ENCODE measurements at places on chromosomes 7 and 10.

GRCh38 chr7:100874300-100874576 is 665 bp upstream of the SRRT start:
- DNase-seq = no peak

DNA sequence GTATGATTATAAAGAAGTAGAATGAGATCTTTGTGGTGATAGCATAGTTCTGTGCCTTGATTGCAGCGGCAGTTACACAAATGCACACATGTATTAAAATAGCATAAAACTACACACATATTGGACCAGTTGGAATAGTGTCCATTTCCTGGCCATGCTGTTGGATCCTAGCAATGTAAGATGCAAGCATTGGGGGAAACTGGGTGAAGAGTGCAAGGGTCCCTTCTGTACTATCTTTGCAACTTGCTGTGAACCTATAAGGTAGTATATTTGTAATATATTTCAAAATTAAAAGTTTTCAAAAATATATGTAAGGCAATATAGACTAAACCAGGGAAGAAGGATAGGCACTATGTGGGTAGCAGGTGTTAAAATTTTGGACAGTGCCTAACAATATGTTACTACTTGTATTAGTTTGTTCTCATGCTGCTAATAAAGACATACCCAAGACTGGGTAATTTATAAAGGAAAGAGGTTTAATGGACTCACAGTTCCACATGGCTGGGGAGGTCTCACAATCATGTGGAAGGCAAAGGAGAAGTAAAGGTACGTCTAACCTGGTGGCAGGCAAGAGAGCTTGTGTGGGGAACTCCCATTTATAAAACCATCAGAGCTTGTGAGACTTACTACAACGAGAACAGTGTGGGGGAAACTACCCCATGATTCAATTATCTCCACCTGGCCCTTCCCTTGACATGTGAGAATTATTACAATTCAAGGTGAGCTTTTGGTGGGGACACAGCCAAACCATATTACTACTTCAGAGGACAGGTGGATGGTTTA is 71.4 kb downstream of the RGS10 start:
- DNase-seq = no peak

- DNase-seq = no peak
Measured at GRCh38 chr10:33783078-33783477, 448.6 kb upstream of the NRP1 start.

- no peak for DNase-seq
Measured at GRCh38 chr10:92822060-92822634, 26.2 kb upstream of the EXOC6 start.

- no peak for DNase-seq
Measured at GRCh38 chr7:143355450-143356385, 6.8 kb downstream of the FAM131B start.

DNA sequence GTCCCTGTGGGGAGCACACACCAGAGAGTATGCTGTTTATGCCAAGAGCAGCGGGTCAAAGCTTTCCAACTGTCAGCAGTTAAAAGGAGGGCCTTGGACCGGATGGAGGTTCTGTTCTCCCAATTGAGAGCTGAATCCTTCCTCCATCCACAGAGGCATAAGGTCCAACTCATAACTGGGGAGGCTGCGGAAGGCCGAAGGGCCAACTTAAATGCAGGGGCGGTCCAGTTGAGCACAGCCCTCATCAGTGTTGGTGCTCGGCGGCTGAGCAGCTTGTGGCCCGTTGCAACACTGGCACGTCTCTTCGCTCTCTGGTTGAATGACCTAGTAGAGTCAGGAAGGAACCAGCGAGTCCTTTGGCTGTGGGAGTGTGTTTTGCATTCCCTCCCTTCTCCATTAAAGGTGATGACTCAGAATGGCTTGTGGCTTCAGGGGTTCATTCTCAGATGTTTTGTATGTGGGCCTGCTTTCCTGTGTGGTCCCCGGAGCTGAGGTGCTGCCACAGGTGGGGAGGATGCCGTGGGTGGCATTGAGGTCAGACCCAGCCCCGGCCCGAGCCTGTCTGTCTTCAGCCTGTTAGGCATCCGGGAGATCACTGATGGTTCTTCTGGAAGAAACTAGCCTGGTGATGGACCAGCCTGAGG is 44.8 kb upstream of the DMBT1 start:
- no peak for DNase-seq

GRCh38 chr7:34109936-34110780 is 204.8 kb downstream of the BMPER start:
- no peak for DNase-seq

GRCh38 chr10:132687893-132688579 is 97.9 kb downstream of the NKX6-2 start:
- no peak for DNase-seq

DNA sequence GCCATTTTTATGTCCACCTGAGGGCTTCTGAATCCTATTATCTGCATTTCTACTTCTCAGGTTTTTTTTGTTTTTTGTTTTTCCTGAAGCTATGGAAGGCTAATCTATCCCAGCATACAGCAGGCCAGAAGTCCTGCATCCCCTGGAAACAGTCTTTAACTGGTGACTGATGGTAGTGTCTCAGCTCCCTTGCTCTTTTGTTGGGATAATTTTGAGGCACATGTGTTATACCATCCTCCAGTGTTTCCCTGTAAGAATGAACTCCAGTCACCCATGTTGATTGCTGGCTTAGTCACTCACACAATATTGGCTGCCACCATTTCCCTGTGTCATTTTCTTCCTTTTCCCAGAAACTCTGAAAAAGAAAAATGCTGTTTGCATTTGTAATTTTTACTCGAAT is 1094.0 kb upstream of the LRRN3 start:
- DNase-seq = no peak

DNA sequence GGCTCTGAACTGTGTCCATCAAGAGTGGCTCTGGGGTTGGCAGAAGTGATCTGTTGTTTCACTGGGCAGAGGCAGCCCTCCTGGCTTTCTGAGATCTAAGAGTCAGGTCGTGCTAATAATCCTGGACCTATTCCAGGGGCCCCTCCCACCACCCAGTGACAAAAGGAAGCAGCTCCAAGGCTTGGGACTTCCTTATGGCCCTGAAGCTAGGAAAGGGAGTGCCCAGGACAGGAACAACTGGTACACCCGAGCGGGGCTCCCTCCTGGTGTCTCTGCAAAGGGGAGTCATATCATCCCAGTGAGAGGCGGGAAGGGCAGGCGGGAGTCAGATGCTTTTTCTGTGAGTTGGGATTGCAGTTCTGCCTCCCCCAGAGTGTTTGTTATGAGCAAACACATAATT is 32.3 kb downstream of the RPS24 start:
- no peak for DNase-seq

DNA sequence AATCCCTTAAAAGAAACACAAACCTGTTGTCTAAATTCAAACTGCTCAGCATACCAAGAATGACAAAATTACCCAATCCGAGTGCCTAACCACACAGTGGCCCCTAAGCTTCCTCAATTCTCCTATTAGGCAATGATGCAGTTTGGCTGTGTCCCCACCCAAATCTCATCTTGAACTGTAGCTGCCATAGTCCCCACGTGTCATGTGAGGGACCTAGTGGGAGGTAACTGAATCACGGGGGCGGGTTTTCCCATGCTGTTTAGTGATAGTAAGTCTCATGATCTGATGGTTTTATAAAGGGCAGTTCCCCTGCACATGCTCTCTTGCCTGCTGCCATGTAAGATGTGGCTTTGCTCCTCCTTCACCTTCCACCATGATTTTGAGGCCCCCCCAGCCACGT is 21.9 kb downstream of the PSAP start:
- no peak for DNase-seq

- no peak for DNase-seq
Measured at GRCh38 chr7:108009873-108010272, 6.9 kb upstream of the LAMB1 start.

DNA sequence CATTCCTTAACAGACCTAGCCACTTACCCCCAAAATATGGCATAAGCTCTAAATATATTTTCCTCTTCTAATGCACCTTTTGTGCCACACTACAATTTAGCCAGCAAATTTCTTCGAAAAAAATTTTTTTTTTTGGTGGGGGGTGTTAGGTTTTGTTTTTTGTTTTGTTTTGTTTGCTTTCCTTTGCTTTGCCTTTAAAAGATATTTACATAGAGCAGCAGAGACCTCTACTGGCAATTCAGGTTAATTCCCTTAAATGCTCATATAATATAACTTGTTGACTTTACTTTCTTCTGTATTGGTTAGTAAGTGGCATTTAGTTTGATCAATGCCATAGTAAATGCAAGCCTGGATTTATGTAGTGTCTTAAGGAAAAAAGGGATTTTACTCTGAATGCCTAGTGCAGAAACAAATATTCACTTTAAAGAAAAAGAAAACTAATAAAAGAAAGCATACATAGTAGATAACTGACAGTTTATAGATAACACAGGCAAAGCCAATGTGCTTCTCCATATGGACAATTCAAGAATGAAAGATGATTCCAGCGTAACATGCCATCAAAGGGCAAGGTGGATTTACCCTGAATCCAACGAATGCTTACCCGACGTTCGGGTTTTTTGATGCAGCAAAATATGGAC is 1250.6 kb downstream of the GATA3 start:
- no peak for DNase-seq

DNA sequence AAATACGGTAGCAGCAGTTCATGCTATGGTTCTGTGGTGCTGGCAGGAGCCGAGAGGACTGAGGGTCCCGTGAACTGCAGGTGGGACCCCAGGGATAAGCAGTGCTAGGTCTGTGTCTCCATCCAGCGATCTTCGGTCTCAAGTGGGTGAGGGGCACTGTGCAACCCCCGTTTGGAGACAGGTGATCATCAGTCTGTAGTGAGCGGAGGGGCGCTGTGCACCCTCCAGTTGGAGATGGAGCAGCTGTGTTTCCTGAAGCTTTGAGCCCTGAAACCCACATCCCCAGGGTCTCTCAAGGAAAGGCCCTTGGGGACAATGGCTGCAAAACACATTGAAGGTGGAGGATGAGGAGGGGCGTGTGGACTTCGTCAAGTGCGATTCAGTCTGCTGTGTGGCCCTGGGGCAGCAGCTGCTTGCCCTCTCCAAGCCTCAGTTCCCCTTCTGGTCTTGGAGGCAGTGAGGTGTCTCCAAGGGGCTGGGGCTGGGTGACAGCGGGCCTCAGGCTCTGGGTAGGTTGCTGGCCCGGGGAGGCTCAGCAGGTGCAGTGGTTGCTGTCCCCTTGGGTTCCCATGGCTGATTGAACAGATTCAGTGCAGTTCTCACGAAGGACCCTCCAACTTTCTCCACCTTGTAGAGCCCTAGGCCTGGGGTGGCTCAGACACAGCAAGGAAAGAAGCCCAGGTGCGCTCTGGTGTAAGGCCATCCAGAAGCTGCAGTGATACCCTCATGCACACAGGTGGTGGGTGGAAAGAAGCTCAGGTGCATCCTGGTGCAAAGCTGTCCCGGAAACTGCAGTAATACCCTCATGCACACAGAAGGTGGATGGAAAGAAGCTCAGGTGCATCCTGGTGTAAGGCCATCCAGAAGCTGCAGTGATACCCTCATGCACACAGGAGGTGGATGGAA is 160.6 kb downstream of the ADARB2 start:
- DNase-seq = no peak

DNA sequence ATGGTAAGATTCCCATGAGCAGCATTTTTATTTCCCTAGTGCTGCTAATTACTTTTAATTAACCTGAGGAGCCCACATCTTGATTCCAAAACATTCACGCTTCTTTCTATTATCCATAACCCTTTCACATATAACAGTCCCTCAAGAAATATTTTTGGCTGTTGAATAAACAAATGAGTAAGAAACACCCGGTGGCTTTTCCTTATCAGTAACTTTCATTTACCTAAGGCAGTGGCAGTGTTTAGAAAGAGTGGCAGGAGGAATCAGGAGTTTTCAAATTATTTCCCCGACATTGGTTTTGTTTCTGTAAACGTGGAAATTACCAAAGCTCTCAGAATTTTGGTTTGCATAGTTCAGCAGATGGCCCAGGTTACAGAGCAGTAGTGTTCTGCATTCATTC is 1015.6 kb upstream of the LRRTM3 start:
- no peak for DNase-seq

- no peak for DNase-seq
Measured at GRCh38 chr10:45440511-45441062, 66.6 kb downstream of the ALOX5 start.

- no peak for DNase-seq
Measured at GRCh38 chr10:100522107-100522801, 2.6 kb upstream of the SEC31B start.

DNA sequence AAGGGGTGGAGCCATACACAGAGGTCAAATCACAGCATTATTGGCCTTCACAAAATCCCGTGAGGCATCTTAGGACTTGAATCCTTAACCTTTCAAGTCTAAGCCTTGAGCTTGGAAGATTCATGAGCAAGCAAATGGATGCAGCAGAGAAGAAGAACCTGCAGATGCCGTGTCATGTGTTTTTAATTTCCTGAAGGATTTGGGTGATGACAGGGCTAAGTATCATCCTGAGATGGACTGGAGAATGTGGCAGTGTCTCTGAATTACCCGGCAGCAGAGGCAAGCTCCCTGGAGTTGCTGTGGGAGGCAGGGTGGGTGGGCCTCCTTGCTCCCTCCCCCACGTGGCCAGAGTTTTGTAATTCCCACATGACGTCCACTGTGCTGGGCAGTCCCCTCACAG is 50.8 kb downstream of the GCC1 start:
- no peak for DNase-seq

- no peak for DNase-seq
Measured at GRCh38 chr10:62121187-62121530, 147.5 kb downstream of the RTKN2 start.

DNA sequence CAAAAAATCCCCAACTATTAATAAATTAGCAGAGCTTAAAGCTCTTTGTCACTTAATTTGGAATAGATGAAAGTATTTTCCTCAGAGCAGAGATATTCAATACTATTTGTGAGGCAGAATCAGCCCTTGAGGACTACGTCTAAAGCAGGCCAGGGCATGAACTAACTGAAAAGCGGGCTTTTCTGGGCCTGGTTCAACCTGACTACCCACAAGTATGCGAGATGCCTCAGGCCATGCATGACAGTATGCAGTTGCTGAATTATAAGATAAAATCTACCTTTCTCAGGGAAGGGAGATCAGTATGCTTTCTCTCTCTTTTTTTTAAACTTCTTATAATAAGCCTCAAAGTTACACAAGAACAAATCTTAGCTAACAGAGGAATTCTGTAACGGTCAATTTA is 20.1 kb downstream of the TMEM168 start:
- no peak for DNase-seq

DNA sequence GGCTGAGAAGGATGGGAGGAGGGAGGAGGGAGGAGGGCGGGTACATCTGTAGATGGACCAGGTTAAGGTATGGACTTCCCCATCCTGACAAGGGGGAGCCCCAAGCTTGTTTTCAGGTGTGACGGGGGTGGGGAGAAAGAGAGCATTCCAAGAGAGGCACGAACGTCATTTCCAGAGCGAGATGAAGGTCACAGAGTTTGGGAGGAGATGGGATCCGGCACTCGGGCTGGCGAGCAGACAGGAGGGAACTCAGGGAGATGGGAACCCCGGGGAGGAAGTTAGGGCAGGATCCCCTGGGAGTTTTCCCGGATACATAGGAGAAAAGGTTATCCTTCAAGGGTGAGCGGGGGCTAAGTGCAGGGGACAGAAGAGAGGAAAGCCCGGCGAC is 118.8 kb downstream of the CUX1 start:
- no peak for DNase-seq
